Stimulated activated CD4-positive, alpha-beta T cell treated with anti-CD3 and anti-CD28 coated beads, Interleukin-1b, Interleukin-23, amount 100 ng/mL, for 1 hour (primary cell): ENCODE measurements at places on chromosomes 16 and 17.

DNA sequence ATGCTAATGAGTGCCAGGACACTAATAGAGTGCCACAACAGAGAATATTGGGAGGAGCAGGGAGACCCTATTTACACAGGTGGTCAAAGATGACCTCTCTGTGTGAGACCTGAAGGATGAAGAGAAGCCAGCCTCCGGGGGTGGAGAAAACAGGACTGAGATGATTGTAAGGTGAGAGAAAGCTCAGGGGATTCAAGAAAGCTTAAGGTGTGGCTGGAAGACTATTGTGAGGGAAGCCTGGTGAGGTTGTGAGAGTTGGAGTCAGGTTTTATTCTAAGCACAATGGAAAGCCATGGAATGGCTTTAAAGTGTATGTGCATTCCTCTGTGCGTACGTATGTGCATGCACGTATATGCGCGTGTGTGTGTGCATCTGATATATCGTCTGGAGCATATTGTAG lies 10.4 kb upstream of the MARCHF10 start:
- no peak for DNase-seq

DNA sequence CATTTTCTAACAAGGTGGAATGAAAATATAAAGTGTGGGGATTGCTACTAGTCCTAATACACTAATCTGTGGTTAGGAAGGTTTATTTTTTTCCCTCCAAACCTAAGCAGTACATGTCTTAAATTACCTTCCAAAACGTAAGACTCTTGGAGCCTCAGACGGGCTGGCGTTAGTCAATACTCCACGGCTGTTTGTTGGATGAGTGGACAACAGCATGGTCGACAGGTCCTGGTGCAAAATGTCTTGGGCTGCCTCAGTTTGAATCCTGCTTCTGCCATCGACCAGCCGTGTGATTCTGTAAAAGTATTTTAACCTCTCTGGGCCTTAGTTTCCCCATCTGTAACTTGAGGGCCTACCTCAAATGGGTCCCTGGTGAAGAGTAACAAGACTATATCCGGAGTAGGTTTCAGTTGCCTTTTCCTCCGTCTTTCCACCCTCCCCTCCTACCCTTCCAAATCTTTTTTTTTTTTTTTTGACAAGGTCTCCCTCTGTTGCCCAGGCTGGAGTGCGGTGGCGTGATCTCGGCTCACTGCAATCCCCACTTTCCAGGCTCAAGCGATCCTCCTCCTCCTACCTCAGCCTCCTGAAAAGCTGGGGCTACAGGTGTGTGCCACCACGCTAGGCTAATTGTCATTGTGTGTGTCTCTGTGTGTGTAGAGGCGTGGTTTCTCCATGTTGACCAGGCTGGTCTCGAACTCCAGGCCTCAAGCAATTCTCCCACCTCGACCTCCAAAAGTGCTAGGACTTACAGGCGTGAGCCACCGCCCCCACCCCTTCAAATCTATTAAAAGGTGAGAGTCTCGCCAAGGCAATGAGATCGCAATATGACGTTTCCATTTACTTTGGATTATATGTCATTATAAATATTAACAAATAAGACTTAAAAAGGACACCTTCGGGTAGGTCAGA lies 5.8 kb downstream of the SCGB1C2 start:
- DNase-seq: no peak

DNA sequence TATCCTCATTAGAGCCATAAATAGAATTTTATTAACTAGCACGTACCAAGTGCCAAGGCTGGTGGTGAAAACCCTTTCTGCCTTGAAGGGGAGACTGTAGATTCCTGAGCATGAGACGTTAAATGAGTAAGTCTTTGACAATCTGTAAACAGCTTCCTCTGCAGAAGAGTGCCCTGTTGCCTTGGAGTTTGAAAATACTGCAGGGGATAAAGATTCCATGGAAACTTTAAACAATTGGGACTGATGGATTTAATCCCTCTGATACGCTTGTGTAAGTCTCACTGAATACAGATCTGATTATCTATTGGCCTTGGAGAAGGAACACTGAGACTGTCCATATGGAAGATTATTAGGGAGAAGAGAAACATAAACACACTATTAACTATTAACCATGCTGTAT lies 1053.4 kb upstream of the RBFOX1 start:
- DNase-seq: no peak

GRCh38 chr16:1741553-1742165 lies 29.7 kb downstream of the NME3 start:
- no peak for DNase-seq

- no peak for DNase-seq
These were observed 205.9 kb downstream of the MAP2K6 start for GRCh38 chr17:69620363-69620762.

DNA sequence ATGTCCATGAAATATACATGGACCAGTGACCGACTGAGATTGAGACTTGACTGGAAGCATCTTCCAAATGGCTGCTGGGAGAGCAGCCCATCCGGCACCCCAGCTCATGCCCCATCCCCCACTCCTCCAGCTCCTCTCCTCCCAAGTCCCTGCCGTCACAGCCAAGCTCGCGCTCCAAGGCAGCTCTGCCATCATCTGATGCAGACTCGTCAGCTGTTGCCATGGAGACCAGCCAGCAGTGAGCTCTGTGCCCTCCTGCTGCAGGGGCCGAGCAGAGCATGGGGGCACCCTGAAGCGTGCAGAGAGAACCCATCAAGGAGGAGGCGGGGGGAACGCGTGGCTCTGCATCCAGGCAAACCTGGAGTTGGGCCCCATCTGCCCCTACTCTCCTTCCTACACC lies 74.5 kb upstream of the TNRC6C start:
- DNase-seq: no peak

- DNase-seq: no peak
These were observed 759 bp upstream of the TP53I13 start for GRCh38 chr17:29567554-29568330.

DNA sequence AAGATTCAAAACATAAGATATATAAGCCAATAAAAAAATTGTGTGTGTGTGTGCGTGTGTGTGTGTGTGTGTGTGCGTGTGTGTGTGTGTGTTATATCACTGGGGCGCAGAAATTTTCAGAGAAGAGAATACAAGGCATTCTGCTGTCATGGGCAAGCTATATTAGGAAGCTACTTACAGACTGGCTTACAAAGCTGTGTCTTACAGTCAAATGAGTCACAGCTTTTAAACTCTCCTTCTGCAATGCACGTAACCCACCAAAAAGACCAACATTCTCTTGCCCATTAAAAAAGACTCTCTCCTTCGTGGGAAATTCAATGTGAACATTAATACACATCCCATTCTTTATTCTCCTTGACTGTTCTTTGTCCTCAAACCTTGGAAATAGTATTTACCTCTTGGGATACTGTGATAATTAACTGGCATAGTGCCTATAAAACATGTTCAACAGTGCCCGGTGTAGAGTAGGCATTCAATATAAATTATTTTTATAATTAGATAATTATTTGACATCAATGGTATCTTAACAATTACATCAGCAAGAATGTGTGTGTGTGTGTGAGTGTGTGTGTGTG lies 860.4 kb upstream of the SOX9 start:
- no peak for DNase-seq

DNA sequence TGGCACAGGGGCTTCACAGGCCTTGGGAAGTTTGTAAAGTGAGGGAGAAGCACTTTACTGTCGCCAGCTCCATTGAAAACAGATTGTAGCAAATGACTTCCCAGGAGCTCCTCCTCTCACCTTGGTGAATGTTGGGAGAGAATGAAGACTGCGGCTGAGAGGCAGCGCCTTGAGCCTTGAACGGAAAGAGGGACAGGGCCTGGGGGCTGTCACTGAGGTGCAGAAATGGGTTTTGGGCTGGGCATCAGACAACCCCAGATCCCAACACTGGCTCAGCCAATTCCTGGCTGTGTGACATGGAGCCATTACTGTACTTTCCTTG lies 603 bp upstream of the MRTFB start:
- no peak for DNase-seq

- DNase-seq: no peak
These were observed 12.3 kb upstream of the TFAP4 start for GRCh38 chr16:4285167-4285566.

GRCh38 chr17:77867308-77867781 lies 91.2 kb upstream of the TNRC6C start:
- no peak for DNase-seq

DNA sequence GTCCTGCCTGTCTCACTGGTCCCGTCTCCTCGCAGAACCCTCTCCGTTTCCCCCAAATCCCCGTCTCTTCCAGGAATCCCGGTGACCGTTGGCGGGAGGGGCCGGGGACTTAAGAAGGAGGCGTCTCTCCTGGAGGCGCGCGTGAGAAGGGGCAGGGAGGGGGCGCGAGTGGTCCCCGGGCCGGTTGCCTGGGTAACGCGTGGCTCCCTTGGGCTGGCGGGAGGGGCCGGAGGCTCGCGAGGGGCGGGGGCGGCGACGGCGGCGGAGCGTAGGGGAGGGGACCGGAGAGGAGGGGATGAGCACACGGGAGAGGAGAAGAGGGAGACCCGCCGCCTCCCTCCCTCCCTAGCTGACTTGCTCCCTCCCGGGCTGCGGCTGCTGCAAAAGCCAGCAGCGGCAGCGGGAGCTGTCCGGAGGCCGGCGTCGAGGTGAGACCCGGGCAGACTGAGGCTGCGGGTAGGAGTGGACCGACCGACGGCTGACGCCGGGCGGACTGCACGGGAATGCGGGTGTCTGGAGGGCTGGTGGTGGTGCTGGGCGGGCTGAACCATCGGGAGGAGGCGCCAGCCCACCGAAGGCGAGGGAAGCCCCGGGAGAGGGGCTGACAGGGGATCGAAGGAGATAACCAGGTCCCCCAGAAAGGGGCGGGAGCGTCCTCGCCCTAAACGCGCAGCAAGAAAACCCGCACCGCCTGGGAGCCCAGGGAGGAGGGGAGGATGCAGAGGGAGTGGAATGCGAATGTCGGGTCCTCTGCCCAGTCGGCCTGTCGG lies at the start of gene PRRT2:
PRRT2 (plus strand) TSS at position 298 of the 770 bp plus-strand sequence. CDS start 862 bp downstream, outside the sequence.
- DNase-seq: no peak

GRCh38 chr17:79201536-79202227 lies 127.1 kb downstream of the ENGASE start:
- DNase-seq: no peak

GRCh38 chr16:27547134-27547533 lies 2.6 kb downstream of the GTF3C1 start:
- no peak for DNase-seq

DNA sequence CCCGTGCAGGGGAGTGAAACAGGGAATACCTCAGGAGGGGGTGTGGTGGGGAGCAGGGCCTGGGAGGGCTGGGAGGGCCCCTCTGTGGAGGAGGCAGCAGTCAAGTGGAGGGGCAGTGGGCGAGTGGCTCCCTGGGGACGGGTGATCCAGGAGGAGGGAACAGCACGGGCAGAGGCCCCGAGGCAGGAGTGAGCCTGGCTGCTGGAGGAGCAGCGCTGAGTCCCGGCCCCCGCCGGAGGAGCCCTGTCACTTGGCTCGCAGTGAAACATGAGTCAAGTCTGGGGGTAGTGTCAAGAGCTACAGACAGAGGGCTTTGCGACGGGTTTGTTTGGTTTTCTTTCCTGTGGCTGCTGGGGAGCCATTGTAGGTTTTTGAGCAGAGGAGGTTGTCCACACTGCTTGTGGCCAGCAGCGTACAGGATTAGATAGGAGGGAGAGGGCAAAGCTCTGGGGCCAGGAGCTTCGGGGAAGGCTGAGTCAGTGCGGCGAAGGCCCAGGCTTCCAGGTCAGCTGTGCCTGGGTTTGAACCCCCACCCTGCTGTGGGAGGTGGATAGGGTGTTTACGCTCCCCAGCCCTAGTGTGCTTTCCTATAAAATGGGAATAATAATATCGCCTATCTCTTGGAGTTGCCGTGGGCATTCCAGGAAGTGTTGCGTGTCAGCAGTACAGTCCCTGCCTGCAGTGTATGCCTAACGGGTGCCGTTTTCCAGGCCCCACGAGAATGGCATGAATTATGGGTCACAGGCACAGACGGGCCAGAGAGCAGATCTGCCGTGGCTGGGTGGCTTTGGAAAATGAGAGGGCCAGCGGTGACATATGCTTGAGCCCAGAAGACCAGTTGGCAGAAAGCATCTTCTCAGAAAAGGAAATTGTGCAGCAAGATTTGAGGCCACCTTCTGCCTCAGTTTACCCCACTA lies 115.9 kb upstream of the CIBAR2 start:
- DNase-seq: no peak

GRCh38 chr16:14186007-14186794 lies 115.1 kb downstream of the MRTFB start:
- DNase-seq: no peak

GRCh38 chr17:21129023-21129681 lies 2.4 kb downstream of the DHRS7B start:
- DNase-seq: no peak

DNA sequence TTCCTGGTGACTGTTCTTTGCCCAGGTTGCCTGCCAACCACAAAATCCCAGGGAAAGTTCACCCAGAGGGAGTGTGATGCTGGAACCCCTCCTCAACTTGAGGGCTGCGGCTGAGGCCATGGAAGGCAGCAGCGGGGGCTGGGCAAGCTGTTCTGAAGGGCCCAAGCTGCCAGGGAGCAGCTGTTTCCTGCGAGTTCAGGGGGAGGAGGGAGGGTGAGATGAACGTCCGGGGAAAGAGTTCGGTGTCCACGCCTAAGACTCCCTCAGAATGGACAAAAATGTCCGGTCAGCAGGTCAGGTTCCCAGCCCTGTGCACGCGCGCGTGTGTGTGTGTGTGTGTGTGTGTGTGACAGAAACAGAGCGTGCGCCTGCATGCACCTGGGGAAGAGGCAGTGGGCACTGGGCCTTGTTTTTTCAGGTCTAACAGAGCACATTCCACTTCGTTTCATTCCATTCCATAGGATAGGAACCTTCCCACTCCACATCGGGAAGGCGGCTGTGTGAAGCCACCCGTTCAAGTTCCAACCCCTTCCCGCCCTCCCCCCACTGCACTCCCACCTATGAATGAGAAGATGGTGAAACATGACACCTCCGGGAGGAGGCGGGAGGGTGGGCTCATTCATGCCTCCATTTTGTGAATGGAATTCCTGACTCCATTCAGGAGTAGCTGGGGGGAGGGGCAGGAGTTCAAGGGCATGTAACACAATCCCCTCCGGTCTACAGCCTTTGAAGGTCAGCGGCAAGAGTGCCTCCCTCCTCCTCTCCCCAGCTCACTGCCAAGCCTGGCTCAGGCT lies 15.7 kb downstream of the ETV4 start:
- DNase-seq: no peak

- DNase-seq: no peak
These were observed 11.5 kb downstream of the TRIM25 start for GRCh38 chr17:56902348-56902747.

GRCh38 chr16:64276646-64277045 lies 845.2 kb downstream of the CDH11 start:
- DNase-seq: no peak

- DNase-seq: no peak
These were observed 19.2 kb downstream of the CIITA start for GRCh38 chr16:10896165-10896564.
